ENCODE measurements at places on chromosomes 16 and 17.

DNA sequence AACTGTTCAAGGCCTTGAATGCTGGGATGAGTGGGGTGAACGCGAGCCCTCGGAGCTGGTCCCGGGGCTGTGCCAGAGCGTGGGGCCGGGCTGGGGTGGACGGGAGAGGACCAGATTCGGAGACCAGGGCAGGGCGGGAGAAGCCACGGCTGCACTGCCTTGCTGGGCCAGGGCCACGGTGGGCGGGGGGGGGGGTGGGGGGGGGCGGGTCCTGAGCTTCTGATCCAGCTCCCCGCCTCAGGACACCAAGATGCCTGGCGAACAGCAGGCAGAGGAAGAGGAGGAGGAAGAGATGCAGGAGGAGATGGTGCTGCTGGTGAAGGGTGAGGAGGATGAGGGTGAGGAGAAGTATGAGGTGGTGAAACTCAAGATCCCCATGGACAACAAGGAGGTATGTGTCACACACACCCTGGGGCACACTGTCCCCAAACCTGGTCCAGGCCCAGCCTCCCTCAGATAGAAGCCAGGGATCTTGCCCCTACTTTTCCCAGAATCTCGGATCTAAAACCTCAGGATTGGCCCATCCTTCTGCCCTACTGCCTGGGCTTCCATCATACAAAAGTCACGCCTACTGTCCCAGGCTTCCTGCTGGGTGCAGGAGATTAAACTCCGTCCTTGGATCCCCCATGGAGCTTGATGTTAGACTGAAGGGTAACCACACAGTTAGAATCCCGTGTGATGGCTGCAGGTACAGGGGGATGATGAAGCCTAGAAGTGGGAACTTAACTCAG, 563 bp downstream of the ZNF771 start:
- DNase-seq, result no peak

DNA sequence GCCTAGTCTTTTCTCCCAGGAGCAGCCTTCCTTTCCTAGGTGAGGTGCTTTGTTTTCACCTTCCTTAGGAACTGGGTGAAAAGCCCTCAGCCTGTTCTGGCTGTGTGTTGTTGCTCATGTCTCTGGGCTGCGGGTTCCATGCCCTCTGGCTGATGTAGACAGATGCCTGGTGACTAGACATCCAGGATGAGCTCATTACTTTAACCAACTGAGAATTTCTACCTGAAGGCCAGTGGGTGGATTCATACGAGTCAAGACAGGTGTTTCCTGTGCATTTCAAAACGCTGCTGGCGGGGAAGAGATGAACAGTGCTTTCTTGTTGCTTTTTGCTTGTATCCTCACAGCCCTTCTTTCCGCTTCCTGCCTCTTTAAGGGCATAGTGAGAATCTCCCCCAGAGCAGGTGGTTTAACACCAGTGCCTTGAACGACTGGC, 22.3 kb downstream of the SAP30BP start:
- peak; percentile 72 for DNase-seq

- DNase-seq, result no peak
Observed at GRCh38 chr16:78936060-78936459, 664.5 kb downstream of the MAF start.

DNA sequence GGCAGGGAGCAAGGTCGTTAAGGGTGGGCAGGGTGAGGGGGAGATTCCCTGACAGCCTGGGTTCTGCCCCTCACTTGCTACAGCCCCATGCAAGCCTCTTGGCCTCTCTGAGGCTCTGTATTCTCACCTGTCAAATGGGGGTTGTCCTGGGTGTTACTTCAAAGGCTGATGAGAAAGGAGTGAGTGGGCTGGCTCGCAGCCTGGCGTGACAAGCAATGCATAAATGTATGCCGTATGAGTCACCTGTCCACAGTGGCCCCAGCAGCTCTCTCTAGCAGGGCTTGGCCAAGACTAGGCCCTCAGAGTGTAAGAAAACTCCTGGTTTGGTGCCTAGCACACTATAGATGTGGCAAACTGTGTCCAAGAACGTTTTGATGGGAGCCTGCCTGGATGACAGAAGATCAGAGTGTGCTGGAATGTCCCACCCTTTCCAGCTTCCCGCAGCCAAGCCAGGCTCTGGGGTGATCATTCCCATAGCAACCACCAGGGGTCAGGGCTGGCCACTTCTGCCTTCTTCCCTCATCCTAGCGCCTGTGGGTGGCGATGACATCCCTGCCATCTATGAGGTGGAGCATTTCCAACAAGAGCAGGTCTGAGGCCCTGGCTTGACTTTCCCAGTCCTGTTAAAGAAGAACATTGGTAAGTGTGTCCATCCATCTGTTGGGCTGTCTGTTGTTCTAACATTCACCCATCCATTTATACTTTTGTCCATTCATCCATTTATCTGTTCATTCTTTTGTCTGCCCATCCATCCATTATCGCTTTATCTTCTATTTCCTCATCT, 37.2 kb upstream of the ADGRG1 start:
- peak; percentile 81 for DNase-seq

DNA sequence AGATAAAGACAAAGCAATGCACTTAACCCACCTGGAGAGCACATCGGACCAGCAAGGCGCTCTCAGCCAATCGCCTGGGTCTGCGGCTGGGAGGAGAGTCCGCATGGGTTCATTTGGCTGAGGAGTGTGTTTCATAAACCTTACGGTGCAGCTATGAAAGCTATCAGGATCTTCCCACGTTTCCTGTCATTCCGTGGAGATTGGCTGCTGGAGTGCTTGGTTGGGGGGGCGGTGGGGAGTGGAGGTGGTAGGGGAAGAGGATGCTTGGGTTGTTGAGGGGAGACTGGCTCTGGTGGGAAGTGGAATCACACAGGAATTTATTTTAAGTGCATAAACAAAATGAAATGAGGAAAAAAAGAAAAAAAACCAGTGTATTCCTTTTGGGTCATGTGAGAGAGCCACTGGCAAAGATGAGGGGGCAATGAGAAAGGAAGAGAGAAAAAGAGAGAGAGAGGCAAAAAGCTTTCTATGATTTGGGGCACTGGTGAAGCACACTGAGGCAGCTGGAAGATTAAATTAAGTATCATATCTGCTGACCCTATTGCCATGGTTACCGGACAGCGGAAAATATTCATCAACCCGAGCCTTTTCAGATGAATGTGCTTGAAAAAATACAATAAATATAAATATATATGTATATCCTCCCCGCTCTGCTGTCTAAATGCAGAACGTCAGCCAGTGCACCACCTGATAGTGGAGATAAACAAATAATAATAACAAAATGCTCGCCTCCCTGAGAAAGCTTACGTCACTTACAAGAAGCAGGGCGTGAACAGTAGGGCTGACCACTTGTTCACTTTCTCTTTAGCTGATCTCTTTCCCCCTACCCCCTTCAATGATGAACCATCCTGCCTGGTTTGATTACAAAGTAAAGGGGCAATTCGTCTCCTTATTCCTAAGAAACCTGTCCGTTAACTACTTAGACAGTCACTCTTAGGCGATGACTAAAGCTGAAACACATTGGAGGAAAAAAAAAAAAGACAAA, 457.0 kb upstream of the ZFHX3 start:
- no peak for DNase-seq

DNA sequence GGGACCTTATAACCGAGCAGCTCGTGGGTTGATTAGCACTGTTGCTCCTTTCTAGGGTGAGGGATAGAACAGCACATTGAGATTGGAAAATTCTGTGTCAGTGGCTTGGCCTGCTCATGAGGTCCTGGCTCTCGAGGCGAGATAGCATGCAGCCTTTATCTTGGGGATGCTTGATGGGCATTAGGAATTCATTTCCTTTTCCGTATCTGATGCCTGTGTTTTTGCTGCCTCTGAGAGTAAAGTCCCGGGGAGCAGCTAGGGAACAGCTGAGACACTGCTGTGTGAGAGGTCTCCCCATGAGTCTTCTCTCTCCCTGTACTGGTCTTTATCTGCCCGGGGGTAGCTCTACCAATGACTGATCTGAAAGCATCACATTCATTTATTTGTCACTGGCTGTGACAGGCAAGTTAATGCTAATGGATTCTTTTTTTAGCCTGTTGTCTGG, 14.5 kb downstream of the MSI2 start:
- no peak for DNase-seq

GRCh38 chr17:79079421-79080200, 5.0 kb downstream of the ENGASE start:
- no peak for DNase-seq

GRCh38 chr16:966035-966434, 4.7 kb downstream of the LMF1 start:
- no peak for DNase-seq

DNA sequence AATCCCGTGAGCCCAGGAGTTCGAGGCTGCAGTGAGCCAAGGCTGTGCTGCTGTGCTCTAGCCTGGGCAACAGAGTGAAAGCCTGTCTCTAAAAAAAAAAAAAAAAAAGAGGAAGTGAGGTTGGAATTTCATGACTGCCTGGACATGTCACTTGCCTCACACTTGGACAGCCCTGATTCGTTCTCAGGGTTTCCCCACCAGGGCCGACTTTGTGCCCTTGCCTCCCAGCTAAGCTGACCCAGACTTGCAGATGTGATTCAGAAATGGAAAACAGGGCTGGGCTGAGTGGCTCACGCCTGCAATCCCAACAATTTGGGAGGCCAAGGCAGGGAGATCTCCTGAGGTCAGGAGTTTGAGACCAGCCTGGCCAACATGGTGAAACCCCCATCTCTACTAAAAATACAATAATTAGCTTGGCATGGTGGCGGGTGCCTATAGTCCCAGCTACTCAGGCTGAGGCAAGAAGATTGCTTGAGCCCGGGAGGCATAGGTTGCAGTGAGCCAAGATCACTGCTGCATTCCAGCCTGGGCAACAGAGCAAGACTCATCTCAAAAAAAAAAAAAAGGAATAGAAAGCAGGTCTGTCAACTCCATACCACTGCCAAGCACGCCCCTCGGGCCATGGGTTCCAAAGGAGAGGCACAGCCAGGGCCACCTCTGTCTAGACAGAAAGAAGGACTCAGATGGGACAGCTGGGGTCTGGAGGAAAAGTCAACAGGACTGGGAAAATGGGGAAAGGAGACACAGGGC, 46.9 kb downstream of the SOCS1 start:
- DNase-seq, result no peak
